NCI-H2029 (cell line): ENCODE measurements at places on chromosomes 5 and 9.

GRCh38 chr9:135898634-135899407 is 8.5 kb downstream of the CAMSAP1 start:
- DNase-seq: no peak

DNA sequence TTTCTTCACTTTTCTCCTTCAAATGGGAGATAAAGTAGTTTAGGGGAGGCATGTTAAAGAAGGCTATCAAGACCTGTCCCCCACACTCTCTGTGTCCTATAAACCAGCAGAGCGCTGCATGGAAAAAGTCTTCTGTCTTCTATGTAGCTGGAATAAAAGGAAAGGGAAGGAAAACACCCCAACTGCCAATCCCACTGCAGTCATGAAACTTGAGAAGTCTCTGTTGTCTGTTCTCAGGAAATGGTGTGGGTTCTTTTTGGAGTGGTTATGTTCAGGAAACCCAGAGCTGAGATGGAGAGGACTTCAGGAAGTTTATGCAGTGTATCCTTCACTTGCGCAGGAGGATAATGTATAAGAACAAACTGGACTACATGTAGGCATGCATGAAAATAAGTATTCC is 274.3 kb downstream of the GAS1 start:
- DNase-seq: no peak

GRCh38 chr5:6712577-6713273 is 507 bp upstream of the TENT4A start:
- DNase-seq: peak; percentile 95

- peak; percentile 67 for DNase-seq
These were observed 2.3 kb downstream of the EIF4E1B start for GRCh38 chr5:176632745-176633144.

DNA sequence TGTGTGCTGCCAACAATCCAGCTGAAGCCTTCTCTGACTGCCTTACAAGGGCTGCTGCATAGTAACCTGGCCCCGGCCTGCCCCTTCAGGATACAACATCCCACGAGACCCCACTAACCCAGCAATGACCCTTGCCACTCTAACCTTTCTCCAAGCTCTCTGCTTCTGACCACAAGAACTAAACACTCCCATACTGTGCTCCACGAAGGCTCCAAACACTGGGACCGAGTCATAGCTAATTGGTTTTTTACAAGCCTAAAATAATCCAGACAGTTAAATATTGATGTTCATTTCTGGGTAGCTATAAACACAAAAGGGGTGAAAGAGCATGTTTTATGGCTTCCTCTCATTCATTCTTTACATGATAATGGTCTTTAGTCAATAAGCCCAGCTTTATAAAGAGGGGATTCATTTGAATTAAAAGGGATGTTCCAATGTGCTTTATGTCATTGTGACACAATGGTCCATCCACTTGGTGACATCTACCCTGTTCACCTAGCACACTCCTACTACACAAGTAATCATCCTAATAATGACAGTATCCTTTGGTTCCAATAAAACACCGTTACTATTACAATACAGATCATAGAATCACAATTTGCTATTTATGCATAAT is 16.2 kb upstream of the TLE4 start:
- no peak for DNase-seq

- peak; percentile 50 for DNase-seq
These were observed 286.7 kb downstream of the TLE4 start for GRCh38 chr9:79858508-79858907.

DNA sequence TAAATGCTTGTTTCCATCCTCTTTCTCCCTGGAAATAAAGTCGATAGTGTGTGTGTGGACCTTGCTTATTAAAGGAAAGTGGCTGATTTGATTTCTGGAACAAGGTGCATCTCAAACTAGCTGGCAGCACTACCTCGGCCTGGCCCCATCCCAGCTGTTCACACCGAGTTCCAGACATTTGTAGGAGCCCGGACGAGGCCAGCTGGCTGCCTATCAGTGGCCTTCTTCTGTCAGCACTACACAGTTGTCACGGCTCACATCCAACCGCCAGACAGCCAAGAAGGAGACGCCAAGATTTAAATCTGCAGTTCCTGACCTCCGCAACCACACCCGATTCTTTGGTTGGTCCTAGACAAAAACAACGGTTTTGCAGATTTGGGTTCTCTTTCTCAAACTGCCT is 63.6 kb downstream of the PALM2AKAP2 start:
- DNase-seq: no peak

- no peak for DNase-seq
These were observed 26.7 kb downstream of the SRFBP1 start for GRCh38 chr5:121988488-121988887.

DNA sequence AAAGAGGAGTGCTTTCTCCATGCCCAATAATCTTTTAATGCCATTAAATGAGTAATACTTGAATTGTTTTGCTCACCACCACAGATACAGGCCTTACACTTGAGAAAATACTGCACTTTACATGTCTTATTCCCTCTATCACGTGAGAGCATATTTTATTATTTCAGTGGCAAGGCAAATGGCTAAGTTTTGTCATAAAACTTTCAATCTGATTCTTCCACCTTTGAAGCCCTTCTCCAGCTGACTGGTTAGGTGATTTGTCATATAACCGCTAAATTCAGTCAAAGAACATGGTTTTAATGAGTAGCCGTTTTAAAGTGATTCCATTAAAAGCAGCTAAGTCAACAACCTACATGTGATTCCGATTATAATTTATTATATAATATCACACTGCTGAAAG is 43.8 kb downstream of the FAT2 start:
- DNase-seq: no peak

DNA sequence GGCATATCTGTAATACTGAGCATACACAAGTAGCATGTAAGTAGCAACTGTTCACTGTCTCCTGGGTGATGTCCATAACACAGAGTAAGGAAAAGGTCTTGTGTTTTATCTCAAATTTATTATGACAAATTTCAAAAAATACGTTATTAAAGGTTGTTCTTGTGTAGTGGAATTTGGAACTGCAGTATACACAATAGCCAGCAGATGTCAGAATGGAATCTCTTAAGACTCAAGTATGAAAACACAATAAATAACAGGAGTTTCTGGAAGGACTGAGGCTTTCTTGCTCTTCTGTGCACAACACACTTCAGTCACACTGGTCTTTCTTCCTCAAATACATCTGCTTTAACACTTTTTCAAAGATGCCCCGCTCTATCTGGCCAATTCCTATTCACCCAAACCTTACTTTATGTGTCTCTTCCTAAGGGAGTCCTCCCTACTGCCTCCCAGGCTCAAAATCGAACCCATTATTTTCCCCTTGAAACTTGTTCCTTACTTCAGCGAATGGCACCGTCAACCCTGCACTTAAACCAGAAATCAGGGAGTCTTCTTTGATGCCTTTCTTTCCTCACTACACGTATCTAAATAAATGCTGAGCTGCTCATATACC is 6.5 kb upstream of the FBXO10 start:
- DNase-seq: peak; percentile 27

GRCh38 chr5:150224483-150225027 is 34.7 kb downstream of the SLC6A7 start:
- no peak for DNase-seq

GRCh38 chr5:96426831-96427230 is 6.2 kb downstream of the PCSK1 start:
- no peak for DNase-seq

- DNase-seq: no peak
These were observed 534.4 kb upstream of the TLE4 start for GRCh38 chr9:79037338-79037737.
